ENCODE measurements at places on chromosomes 5 and 9.

GRCh38 chr5:82107267-82107666 is 135.4 kb downstream of the ATG10 start:
- DNase-seq: no peak

DNA sequence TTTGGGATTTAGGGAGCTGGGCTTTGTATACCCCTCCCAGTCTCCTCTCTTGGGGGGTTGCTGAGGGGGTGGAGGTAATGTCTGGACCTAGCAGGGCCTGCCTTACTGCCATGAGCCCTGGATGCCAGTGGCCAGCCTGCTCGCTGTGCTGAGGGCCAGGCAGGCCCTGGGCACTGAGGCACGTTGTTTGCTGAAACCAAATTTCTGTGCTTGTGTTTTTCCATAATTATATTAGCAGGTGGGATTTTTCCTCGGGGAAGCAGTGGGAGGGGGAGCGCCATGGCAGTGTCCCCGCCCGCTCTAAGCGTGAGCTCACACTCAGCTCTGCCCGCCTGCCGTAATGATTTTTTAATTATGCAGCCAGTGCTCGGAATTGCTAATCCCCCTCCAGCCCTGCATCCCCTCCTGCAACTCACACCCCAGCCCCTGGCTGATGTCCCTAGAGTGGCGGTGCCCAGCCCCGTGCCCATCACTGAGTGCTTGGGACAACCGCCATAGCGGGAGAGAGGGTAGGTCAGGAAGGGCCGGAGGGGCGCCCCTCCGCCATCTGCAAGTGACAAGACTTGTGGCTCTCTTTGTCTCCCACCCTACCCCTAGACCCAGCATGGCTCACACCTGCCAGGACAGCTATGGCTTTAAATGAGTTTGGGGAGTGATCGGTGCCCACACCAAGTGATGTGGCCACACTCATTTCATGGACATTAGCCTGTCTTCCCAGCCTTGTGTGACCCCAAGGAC is 20.9 kb downstream of the CXXC5 start:
- no peak for DNase-seq

GRCh38 chr9:35436933-35437332 is 53.0 kb upstream of the RUSC2 start:
- DNase-seq: no peak

GRCh38 chr5:123605822-123606221 is 93.8 kb downstream of the CSNK1G3 start:
- DNase-seq: no peak

DNA sequence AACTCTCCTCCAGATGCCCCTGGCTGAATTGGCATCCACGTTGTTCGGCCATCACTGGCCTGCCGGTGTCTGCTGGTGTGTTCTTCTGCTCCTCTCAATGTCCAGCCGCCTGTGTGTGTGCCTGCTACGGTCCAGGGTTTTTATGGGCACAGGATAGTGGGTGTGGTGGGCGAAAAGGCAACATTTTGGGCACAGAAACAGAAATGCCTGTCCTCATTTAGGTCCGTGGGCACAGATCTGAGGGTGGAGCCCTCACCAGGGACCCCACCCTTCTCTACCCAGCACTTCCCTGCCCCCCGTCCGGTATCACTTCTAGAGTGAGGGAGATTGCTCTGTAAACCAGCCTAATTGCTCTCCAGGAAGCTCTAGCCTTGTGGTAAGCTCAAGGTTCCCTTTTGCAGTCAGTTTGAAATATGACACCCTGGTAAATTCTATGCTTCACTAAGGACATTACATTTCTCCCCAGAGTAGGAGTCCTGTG is 410.1 kb downstream of the MAT2B start:
- DNase-seq: no peak

- DNase-seq: no peak
These were observed 13.2 kb upstream of the KIF12 start for GRCh38 chr9:114112325-114112724.

DNA sequence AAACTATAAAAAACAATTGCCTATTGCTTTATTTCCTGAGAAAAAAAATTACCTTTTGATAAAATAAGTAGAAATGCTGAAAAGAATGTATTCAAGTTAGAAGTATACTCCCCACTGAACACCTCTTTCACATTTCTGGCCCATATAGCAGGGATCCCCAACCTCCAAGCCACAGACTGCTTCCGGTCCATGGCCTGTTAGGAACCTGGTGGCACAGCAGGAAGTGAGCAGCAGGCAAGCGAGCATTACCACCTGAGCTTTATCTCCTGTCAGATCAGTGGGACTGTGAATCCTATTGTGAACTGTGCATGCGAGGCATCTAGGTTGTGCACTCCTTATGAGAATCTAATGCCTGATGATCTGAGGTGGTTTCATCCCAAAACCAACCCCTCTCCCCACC is 563.9 kb downstream of the RAB3C start:
- DNase-seq: no peak

DNA sequence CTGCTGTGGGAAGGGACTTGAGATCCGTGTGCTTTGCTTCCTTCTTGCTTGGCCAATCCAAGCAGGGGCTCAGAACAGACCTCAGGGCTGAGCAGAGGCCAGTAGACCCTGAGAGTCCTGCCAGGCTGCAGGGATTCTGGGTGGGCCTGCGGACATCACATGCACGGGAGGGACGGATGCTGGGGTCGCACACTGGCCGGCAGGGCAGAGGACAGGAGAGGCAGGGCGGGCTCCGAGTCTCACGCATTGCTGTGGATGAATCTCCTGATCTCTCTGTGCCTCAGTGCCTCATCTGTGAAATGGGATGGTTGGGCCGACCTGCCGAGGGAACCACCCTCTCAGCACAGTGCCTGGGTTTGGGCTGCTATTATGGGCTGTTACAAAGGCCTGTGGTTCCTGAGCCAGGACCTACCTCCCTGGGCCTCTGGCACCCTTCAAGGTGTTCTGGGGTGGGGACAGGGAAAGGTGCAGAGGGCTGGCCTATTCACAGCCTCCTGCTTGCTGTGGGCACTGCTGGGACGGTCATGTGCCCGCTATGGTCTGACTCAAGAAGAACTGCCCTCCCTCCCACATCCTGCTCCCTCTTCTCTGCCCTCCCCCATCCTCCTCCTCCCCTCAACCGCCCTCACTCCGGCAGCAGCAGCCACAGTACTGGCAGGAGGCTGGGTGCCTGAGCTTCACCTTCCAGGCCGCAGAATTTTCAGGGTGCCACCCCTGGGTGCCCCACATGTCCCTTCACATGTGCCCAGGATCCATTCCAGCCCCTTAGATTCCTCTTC is 43.3 kb downstream of the NCS1 start:
- no peak for DNase-seq

DNA sequence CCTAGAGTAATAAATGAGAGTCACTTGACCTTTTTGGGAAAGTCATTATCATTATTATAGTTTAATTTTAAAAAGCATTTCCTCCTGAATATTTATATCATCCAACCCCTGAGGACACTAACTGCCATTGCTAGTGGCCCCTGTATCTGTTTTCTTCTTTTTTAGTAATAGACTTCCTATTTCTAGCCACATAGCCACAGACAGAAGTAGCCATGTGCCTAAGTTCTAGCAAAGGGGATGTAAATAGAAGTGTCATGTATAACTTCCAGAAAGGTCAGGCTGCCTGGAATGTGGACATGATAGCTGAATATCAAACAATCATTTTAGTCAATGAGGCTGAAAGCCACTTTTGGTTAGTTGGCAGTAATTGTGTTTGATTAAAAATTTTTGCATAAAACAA is 37.5 kb upstream of the IQGAP2 start:
- DNase-seq: no peak

- no peak for DNase-seq
These were observed 13.6 kb downstream of the LHX3 start for GRCh38 chr9:136191099-136191959.

GRCh38 chr5:55324815-55325418 is 17.1 kb downstream of the MTREX start:
- DNase-seq: no peak

DNA sequence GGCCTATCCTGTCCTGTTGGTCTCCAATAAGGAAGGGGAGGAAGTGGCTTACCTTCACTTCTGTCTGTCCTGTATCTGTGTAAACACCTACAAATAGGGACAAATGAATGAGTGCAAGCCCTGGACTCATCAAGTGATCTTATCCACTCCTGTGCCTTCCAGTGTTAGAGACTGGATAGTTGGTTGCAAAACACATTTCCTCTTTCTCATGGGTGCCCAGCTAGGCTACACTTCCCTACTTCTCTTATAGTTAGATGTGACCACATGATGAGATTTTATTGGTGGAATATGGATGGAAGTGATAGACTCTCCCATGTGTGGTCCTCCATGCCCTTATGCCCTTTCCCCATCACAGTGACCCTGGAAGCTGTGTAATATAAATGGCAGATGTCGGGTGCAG is 16.9 kb upstream of the PFDN1 start:
- peak; percentile 53 for DNase-seq

GRCh38 chr5:123215929-123216702 is 127.1 kb downstream of the PRDM6 start:
- DNase-seq: no peak

DNA sequence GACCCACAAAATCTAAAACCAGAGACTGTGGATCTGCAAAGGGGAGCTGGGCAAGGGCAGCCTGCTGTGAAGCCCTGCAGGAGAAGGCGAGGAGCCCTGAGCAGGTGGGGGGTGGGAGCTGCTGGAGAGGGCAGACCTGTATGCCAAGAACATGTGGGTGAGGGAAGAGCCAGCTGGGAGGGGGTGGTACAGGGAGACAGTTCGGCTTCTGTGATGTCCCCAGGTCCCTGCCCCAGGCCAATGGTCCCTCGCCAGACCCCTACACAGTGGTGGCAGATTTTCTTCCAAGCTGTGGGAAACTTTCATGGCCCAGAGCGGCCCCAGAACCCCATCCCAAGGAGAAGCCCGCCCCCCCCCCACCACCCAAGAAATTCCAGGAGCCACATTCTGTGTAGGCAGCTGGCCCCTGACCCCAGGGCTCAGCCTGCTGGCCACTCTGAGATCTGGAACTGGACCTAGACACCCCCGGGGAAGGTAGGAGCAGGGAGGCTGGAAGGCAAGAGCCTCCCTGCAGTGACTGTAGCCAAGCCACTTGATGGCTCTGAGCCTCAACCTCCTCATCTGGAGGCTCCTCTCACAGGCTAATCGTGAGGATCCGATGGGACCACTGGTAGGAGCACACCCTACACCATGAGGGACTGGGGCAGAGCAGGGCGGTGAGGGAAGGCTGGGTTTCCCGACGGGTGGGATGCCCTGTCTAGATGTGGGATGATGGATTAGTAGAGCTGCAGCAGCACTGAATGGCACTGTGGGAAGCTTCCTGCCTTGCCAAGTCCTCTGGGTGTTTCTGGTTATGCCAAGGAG is 22.6 kb upstream of the CSF1R start:
- DNase-seq: peak; percentile 44

DNA sequence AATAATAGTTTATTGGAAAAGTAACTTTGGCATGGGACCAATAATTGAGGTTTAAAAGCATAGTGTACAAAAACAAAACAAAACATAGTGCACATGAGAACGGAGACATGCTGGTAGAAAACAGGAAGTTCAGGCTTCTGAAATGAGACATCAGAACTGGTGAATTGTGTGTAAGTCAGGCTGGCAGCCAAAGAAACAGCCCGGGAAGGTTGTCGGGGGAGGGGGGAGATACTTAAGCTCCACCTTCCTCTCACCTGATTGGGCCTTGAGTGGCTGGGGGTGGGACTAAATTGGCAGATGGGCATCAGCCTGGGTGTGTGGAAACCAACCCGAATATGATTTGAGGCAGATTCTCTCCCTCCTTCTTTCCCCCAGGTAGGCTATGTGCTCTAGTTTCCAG is 256.3 kb downstream of the SMARCA2 start:
- no peak for DNase-seq

GRCh38 chr5:140565024-140565779 is 574 bp downstream of the SLC35A4 start:
- no peak for DNase-seq

GRCh38 chr9:95592931-95593330 is 76.2 kb upstream of the PTCH1 start:
- DNase-seq: no peak

GRCh38 chr5:139197710-139198669 is at the start of gene SIL1:
Gene SIL1, minus strand, starts transcription at chr5:139198368. Its CDS starts 70,525 bp downstream, at chr5:139127843.
- DNase-seq: peak; percentile 96

DNA sequence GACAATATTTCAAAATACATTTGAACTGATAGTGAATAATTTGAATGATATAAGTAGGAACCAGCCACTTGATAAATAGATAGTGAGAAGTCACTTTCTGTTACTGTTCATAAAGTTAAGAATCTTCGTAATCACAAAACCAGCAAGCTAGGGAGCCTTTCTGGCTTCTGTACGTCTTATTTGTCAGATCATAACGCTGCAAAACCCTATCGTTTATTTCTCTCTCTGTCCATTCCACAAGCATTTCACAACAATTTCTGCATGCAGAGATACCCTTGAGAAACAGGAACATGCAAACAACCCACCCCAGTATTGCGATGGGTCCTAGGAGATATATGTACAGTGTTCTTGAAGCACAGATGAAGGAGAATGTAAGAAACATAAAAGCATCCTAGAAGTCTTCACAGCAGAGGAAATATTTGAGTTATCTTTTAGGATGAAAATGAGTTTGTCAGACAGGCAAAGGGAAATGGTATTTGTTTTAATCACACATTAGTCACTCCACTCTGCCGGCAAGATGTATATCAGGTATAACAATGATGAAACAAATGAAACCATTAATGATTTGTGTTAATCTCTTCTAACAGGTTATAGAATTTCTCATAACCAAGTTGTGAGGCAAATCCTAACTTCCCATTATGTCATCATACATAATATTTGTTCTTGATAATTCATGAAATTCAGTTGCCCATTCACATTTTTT is 668.7 kb upstream of the FTMT start:
- no peak for DNase-seq

- no peak for DNase-seq
These were observed 2.9 kb downstream of the NSMF start for GRCh38 chr9:137456061-137456863.

DNA sequence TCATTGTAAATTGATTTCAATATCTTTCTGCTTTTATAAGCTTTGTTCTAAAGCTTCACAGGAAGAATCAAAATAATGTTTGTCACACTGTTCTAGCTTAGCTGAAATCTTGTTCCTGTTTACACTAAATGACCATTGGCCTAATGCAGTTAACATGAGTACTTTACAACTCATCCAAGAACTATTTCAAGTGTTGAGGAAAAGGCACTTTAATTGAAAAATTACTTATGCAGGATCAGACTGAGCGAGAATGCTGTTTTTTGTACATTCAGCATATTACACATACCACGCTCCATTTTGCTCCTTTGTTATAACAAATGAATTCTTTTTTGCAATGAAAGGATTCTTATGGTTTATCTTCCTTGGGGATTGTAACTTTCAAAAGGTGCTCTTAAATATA is 22.4 kb upstream of the SMIM15 start:
- DNase-seq: no peak

- no peak for DNase-seq
These were observed 112.8 kb upstream of the ELL2 start for GRCh38 chr5:96074460-96074859.

GRCh38 chr5:112737070-112737462 is 619 bp upstream of the APC start:
- no peak for DNase-seq

- no peak for DNase-seq
These were observed 50.2 kb upstream of the SAP30L start for GRCh38 chr5:154395407-154396106.

DNA sequence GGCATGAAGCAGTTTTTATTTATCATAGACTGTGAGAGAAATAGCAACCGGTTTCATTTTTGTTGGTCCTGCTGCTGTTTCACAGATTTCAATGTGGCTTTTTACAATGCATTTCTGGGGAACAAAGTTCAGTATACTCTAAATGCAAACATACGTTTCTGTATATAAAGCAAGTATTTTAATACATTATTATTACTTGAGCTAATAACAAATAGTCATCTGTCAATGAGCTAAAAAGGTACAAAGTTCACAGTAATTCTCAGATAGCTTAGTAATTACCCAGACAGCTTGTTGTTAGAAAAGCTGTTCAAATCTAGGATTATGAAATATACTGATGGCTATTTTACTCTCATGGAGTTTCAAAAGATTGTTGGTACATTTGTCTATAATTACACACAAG is 50.8 kb downstream of the PBX3 start:
- no peak for DNase-seq
